Left hindlimb (tissue), 1 donor: ENCODE measurements at places on chromosomes 11 and 22.

- DNase-seq: no peak
Observed at GRCh38 chr11:104095791-104096190, 59.4 kb downstream of the DDI1 start.

DNA sequence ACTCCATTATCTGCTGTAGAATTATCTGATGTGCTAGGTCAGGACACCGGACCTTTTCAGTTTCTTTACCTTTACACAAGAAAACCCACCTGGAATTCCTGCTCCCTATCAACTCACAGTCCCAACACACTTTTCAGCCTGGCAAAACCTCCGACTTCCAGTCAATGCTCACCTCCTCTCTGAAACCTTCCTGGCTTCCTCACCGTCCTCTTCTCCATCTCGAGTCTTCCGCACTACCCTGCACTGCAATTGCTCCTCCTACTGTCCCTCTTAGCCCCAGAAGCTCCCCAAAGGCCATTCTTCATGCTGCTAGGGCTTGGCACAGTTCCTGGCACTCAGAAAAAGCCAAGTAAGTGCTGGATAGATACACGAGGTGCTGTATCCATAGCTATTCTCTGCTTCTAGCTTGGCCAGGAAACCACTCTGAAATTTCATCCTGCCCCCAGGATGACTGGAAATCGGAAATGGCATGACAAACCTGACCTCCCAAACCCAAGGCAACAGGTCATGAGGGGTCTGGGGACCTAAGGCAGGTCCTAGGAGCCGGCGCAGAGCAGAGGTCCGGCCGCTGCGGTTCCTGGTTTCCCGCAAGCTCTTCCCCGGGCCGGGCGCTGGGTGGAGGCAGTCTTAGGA is 702 bp downstream of the SYN3 start:
- no peak for DNase-seq

- DNase-seq: no peak
Observed at GRCh38 chr22:20388200-20388599, 5.8 kb upstream of the ZNF74 start.

DNA sequence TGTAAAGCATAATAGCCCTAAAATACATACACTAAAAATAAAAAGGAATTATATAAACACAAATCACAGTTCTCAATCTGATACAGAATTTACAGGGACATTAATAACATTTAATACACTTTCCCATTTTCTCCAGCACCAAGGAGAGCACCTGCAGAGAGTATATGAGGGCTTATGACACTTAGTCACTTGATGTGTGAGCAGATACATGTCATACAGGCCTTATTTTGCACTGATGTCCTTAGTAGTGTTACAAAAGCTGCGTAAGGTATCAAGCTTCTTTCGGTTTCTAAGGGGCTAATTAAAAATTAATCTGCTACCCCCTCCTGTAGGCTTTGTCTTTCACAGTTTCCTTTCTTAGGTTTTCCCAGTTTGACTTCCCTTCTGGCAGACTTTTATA is 61.3 kb downstream of the TRIM44 start:
- no peak for DNase-seq

DNA sequence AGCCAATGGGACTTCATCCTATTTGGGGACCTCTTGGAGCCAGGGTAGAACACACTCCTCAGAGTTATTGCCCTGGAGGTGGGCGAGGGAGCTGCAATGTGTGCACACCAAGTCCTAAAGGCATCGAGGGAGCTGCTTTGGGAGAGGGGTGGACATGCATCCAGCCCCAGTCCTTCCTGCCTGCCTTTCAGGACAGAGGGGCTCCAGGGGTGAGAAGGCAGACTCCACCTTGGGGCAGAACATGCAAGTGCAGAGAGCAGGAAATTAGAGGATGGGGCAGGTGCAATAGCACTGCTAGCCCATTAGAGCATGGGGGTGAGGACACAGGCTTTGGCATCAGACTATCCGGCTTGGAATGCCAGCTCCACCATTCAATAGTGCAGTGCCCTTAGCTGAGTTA is 288.5 kb downstream of the OPCML start:
- no peak for DNase-seq

GRCh38 chr22:41674846-41675340 is 13.8 kb downstream of the SNU13 start:
- DNase-seq: no peak

DNA sequence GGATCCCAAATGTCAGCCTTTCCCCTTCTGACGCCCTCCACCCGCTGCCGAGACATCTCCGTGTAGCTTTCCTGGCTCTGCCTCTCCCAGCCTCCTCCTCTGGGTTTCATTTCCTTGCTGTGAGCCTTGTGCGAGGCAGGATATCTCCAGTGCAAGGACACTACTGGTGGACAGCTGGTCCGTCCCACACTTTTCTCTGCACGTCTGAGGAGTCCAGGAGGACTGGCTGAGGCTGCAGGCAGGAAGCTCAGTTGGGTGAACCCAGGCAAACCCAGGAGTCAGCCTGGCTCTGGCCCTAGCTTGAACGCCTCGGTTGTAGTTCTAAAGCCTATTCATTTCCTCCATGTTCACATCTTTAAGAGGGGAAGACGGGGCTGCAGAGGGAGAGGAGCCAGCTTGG is 145.5 kb downstream of the ST3GAL4 start:
- no peak for DNase-seq

DNA sequence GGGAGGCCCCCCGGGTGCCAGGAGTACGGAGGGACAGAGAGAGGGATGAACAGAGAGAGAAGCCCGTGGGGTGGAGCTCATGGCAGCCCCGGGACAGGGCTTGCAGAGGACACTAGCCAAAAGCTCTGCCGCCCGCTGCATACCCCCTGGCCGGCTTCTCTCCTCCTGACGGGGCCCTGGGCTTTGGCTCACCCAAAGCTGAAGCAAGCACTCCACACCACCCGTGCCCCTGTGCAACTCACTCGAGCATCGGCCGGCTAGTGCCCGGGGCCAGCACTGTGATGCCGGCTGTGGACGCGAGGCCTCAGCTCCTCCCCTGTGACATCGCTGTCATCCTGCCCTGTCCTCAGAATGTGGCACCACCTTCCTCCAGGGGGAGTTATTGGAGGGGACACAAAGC is 429.6 kb downstream of the BRD1 start:
- DNase-seq: no peak

- no peak for DNase-seq
Observed at GRCh38 chr22:42977569-42977968, 37.4 kb downstream of the PACSIN2 start.

- DNase-seq: no peak
Observed at GRCh38 chr22:26974914-26975803, 317.8 kb downstream of the MIAT start.

DNA sequence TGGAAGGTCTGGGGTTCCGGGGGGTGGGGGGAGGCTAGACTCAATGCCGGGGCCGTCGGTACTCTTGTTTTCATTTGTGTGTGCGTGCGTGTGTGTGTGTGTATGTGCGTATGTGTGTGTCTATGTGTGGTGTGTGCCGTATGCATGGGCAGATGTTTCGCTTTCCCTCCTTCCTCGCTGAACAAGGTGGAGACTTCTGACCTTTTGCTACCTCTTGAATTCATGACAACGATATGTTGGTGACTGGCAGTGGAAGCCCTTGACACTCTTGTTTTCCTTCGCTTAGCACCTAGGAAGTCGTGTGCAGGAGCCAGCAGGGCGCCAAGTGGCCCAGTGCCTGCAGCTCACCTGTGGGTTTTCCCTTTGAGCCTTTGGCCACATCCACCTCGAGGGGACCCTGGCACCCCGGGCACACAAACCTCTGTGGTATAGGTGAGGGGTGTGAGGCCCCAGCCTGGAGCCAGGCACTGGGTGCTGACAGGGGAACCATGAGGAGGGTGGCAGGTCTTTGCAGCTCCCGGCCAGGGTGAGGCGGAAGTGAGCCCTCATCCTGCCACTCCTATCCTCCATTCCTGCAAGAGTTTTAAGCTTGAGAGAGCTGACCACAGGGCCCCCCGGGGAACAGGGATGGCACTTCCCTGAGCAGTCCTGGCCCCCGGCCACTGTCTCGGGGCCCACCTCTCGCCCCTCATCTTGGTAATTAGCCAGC is 19.3 kb upstream of the TMEM191C start:
- peak; percentile 24 for DNase-seq

DNA sequence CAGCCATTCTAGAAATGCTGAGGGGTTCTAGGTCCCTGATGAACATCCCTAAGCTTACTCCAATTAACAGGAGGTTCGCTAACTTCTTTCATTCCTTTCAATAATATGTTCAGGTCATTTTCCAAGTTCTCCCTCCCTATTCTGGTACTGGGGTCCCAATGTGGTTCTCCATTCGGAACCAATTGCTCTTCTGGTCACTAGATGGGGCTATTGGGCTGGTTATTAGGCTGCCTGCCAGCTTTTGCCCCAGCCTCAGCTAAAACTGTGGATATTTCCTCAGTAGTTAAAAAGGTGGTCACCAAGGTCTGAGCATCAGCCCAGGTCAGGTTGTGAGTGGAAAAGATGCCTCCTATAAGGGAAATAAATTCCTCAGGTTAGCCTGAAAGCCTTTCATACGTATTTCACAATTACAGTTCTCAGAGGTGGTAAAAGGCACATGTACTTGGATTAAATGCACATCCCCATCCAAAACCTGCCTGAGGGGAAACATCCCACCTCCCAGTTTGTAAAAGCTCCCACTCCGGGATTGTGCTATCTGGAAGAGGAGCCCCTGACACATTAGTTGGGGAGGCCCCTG is 161.1 kb upstream of the CCDC179 start:
- no peak for DNase-seq

GRCh38 chr11:130314184-130314749 is 450 bp downstream of the ZBTB44 start:
- peak; percentile 75 for DNase-seq

- no peak for DNase-seq
Observed at GRCh38 chr11:78768345-78768744, 193.7 kb upstream of the NARS2 start.

GRCh38 chr11:127607487-127608085 is 607.0 kb upstream of the KIRREL3 start:
- DNase-seq: no peak

DNA sequence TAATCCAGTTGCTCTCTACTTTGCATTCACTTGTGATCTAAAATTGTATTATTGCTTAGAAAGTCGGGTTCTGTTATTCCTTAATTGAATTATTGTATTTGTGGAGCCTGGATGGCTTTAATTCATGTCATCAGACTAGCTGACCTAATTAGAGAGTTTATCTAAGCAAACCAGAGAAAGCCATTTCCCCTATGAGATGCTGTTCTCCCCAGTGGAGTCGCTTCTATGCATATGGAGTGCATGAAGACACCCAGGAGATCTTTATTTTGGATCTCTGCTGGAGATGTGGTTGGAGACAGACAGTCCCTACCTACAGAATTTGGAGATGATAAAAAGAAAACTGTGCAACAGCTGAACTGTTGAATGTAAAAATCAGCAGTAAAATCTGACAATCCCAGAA is 45.2 kb upstream of the MYO18B start:
- DNase-seq: no peak

GRCh38 chr11:73988227-73988626 is 5.6 kb upstream of the UCP2 start:
- DNase-seq: no peak

DNA sequence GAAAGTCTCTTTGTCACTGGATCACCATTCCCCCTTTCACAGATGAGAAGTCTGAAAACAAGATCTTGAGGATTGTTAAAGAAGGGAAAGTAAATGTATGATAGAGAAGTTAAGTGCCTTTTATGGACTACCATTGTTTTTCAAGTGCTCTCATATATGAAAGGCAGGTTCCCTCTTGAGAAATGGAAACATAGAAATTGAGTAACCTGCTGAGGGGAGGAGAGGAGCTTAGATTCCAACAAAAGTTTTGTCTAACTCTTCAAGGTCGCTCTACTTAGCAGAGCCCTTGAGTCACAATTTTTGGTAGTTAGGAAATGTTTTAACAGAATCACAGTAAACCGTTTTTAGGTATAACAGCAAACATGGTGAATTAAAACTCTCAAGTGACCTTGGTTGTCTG is 80.1 kb downstream of the SVIP start:
- no peak for DNase-seq

- DNase-seq: no peak
Observed at GRCh38 chr11:115197433-115197832, 306.8 kb downstream of the CADM1 start.

DNA sequence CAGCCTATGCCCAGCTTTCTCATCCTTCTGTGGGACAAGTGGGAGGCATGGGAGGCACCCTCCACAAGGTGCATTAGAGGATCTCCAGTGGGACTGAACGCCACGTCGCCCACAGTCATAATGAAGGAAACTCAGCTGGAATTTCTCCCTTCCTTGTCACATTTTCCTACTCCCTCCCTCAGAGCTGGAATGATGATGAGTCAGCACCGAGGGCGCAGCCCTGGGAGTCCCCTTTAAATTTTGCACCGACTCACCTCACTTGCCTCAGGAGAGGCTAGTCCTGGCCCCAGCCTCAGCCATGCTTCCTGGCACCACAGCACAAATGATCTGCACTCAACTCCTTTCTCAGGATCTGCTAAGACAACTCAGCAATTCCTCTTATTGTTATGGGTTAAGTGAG is 34.3 kb downstream of the DBX1 start:
- no peak for DNase-seq

GRCh38 chr11:104060004-104060794 is 23.8 kb downstream of the DDI1 start:
- DNase-seq: no peak
